Choroid plexus epithelial cell (primary cell): ENCODE measurements at places on chromosomes 13 and 19.

- no peak for DNase-seq
Measured at GRCh38 chr13:27858046-27858445, 61.8 kb upstream of the PDX1 start.

DNA sequence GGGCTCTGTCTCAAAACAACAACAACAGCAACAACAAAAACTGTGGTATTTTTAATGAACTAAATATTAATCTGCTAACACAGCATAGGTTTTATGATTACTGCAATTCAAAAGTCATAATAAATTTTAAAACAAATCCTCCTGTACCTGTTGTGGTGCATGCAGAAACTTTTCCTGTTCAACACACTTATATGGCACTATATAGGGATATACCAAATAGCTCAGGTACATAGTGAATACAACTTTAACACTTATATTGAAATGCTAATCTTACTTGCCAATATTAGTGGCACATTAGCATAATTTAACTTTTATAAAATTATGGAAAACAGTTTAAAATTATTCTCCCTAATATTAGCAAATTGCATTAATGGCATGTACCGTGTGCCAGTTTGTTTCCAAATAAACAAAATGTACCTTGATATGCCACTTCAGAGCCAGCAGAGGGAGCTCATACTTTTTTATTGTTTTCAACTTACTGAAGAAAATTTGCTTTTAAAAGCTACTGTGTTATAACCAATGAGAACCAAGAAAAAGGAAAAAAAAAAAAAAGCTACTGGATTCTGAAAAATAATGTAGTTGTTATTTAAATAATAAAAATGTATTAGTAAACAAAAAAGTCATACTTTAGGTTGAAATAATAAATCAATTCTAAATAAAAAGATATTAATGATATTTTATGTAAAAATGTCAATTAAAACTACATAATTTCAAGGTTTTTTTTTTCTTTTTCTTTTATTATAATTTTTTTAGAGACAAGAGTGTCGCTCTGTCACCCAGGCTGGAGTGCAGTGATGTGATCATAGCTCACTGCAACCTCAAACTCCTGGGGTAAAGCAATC is 18.0 kb upstream of the RBM26 start:
- peak; percentile 77 for DNase-seq

GRCh38 chr13:108121406-108121805 is 93.9 kb downstream of the LIG4 start:
- DNase-seq: no peak

DNA sequence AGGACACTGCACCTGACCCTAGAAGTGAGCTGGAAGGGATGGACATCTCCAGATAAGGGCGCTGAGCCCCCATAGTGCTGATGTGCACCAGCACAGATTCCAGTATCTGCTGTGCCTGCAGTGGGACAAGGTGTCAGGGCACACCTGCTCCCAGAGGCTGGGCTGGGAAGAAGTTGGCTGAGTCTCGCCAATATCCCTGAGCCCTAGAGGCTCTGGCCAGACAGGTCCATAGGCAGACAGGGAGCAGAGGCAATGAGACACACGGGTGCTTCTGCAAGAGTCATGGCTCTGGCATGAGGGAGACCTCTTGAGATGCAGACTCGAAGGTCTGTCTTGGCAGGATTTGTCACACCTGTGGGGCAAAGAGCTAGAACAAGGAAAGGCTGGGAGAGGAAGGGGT is 1321.5 kb downstream of the UQCRFS1 start:
- no peak for DNase-seq

- DNase-seq: no peak
Measured at GRCh38 chr13:102260256-102260655, 141.6 kb downstream of the FGF14 start.

DNA sequence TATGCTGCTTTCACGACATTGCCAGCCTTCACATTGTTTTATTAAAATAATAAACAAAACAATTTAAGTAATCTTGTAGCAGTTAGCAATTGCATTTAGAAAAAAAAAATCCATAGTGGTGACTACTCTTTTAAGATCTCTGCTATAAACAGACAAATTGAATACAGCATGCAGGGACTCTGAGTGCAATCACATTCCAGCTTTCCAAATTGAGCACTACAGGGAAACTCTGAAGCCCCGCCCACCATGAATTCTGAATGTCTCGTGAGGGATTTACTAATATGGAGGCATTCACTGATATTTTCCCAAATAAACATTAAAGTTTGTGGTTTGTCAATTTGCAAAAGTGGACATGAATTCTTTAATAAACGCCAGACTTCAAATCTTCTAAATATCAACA is 698.8 kb downstream of the LIG4 start:
- DNase-seq: no peak

GRCh38 chr19:55116232-55116858 is 1.1 kb downstream of the PPP1R12C start:
- DNase-seq: peak; percentile 74

- DNase-seq: peak; percentile 81
Measured at GRCh38 chr13:113192902-113193301, 15.6 kb downstream of the PCID2 start.
